Central memory CD8-positive, alpha-beta T cell (primary cell): ENCODE measurements at places on chromosomes 7 and 10.
A peak's percentile ranks its signal among the peaks of the same experiment; 100 is the strongest.

DNA sequence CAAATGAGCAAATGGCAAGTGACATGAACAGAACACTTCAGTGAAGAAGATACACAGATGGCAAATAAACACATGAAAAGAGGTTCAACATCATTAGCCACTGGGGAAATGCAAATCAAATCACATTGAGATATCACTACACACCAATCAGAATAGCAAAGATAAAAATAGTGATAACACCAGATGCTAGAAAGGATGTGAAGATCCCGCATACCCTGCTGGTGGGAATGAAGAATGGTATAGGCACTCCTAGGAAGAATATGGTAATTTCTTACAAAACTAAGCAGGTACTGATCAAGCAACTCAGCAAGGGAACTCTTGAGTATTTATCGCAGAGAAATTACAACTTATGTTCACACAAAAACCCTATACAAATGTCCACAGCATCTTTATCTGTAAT, 11.2 kb downstream of the LAMB4 start:
- DNase-seq, result no peak

GRCh38 chr10:34815185-34816084, at the start of gene PARD3:
Gene PARD3, minus strand, starts transcription at chr10:34815296. Its CDS starts 301 bp downstream, at chr10:34814995.
- DNase-seq, result no peak

GRCh38 chr7:64888901-64889685, 14.0 kb upstream of the ZNF273 start:
- DNase-seq, result no peak

GRCh38 chr7:40623863-40624262, 489.1 kb downstream of the SUGCT start:
- no peak for DNase-seq

DNA sequence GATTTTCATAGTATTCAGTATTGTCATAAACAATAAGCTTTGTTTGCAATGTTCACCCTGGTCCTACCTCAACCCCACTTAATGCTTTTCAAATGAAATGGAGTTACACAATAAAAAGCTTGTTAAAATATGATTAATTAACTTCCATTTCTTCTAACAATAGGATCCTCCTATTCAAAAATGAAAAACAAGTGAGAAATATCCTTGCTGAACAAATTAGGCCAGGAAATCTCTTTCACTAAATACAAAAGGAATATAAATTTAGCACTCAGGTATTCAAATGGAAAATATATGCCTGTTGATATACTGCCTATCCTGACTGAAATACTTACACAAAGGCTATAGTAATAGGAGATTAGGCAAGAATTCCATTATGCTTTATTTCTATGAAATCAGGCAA, 323.4 kb upstream of the GRM3 start:
- DNase-seq, result no peak

GRCh38 chr7:29255199-29255878, 60.8 kb downstream of the CHN2 start:
- no peak for DNase-seq

DNA sequence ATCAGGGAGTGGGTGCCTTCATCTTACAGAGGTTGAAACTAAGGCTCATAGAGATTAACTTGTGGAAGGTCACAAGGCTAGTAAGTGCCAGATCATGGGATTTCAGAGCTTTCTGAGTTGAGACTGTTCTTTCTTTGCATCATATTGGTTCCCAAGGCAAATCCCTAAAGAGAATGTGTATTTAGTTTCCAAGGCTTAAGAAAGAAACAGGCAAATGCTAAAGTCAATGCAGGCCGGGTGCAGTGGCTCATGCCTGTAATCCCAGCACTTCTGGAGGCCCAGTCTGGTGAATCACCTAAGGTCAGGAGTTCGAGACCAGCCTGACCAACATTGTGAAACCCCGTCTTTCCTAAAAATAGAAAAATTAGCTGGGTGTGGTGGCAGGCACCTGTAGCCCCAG, 19.8 kb downstream of the CDK1 start:
- DNase-seq, result no peak

DNA sequence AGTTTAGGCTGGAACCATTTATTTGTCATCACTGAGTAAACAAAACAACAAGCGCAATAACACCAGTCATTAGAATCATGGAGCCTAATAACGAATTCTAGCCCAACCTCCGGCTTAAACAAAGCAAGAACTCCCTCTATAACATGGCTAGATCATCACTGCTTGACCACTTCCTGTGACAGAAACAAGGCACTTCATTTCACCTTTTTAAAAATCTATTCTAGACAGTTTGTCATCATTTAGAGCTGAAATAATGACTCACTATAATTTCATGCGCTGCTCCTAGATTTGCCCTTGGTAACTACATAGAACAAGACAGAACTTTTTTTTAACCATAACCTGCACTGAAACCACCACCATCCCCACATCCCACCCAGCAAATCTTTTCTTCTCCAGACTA, 81.3 kb downstream of the OSBPL3 start:
- DNase-seq, result no peak

DNA sequence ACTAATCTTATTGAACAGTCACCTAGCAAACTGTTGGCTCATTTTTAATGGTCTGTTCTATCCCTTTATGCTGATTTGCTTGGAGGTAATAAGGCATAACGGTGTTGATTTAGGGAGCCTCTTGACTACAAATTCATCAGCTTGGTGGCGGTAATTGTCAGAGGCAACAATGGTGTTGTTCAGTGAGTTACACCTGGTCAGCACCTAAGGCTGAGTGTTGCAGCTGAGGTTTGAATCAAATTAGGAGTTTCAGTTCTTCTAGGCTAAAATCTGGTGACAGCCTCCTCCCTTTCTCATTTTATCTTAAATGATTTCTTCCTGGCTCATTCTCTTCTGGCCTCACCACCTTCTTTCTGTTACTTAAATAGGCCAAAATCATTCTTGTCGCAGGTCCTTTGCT, 42.3 kb upstream of the SP8 start:
- DNase-seq, result no peak

DNA sequence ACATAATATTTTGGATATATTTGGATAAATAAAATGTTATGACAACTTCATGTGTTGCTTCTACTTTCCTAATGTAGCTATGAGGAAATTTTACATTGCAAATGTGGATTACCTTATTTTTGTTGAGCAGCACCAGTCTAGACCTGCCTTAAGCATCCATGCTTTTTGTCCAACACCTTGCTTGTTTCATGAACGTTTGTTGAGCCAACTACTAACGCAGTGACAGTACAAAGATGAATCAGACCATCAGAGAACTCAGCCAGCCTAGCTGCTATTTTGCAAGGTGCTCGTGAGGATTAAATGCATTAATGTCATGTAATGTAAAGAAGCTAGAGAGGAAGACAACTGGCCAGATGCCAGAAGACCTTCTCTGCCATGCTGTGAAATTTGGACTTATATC, 1.1 kb upstream of the ZC3HAV1L start:
- DNase-seq, result no peak

DNA sequence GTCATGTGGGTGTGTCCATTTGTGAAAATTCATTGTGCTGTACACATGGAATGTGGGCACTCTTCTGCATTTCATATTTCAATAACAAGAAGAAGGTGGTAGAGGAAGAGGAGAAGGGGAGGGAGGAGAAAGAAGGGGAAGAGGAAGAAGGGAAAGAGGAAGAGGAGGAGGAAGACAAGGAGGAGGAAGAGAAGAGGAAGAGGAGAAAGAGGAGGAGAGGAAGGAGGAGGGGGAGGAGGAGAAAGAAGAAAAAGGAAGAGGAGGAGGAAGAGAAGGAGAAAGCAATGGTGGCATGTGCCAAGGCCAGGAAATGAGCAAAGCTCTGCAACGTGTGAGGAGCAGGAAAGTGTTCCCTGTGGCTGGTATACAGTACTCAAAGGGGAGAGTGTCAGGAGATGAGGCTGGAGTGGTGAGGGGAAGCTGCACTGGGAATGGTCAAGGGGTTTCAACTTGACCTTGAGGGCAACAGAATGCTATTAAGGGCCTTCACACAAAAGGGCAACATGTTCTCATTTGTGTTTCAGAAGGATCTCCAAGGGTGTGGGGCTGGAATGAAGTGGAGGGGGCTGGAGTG, 40.5 kb downstream of the WNT2 start:
- no peak for DNase-seq

DNA sequence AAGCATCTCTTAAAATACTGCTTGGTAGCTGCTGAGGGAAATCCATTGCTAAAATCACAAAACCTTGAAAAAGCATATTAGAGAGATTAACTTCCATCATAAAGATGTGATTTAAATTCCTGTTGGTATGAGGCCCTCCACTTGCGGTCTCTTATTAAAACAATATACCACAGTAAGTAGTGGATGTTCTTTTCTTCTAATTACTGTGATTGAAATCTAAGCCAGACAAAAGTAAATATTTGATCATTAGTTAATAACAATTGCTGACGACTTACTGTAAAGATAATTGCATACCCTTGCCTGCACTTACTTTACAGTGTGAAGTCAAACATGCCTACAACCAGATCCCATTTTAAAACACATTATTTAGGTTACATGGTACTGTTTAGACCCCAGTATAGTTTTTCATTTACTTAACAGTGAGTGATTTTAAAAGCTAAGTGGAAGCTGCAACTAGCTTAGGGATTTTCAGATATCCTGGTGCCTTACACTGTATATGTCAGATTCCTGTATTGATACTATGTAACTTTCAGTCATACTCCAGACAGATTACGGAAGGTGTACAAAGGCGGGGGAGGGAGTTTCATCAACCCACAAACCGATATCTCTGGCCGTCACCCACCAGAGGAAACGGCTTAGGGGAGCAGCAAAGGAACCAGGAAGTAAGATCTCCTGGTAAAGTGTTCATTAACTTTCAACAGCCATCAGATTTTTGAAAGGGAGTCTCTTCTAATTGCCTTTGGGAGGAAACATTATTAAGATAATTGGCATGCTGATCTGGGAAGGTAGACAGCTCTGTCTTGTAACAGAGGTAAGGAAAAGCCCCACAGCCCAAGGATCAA, 986 bp downstream of the NRP1 start:
- DNase-seq, result no peak

DNA sequence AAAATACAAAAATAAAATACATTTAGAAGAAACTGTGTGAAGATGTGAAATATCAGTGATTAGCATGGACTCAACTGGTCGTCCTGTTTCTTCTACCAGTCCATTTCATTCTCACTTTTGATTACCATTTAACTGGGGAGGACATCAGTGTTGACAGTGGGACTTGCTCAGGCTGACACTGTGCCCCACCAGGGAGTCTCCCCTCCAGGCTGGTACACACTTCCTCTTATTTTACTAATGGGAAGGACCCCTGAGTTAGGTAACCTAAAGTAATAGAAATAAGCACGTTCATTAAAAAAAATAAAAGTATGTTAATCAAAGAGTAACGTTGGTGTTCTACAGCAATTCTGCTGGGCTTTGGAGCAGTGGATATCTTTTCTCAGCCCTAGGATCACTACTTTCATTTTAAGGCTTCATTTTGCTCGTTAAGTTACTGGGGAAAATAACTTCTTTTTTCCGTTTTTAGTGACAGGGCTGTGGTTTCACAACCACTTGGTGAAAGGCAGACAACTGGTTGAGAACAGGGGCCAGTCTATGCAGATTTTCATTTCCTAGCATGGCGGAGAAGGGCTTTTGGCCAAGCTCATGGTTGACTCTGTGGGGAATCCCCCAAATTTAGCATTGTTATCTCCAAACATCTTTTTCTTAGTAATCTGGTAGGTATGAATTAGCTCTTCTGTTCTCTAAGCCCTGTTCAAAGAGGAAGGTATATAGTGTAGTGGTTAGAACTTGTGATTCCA, 2.1 kb downstream of the SNX10 start:
- DNase-seq, result peak; percentile 76

DNA sequence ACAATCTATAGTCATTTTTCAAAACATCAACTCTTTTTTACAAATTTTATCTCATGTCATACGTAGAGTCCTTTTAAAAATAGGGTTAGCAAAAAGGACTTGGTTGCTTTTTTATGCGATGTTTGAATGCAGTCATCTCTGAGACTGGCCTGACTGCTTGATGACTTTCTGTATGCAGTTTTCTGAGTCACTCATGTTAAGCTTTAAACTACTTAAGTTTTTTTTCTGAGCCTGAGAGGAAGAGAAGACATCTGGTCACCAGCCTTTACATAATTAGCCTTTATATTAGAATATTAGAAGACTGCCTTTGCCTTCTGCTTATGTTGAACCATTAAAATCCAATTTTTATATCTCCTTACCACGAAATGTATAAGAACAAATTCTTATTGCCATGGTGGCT, 834.4 kb upstream of the MBL2 start:
- DNase-seq, result no peak

DNA sequence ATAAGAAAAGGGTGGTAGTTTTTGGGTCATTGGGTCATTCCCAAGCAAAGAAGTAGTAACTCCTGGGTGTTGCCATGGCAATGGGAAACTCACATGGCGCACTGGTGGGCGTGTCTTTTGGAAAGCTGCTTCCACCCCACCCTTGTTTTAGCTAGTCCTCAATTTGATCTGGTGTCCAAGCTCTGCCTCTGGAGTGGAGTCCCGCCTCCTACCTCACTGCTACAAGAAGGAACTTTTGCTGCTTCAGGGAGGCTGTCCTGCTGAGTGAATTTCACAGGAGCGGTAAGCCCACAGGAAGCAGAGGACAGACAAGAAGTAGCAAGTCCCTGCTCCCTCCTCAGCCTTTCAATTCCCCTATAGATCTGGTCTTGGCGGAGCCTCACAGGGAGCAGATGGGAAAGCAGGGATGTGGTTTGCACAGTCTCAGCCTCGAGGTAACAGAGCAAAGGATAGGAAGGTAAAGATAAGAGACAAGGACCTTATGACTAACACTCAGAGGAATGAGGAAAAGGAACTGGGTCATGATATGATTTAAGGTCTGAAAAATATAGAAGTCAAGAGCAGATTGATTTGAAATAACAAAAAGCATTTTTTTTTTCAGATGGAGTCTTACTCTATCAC, 700.3 kb downstream of the TNS3 start:
- DNase-seq, result no peak

DNA sequence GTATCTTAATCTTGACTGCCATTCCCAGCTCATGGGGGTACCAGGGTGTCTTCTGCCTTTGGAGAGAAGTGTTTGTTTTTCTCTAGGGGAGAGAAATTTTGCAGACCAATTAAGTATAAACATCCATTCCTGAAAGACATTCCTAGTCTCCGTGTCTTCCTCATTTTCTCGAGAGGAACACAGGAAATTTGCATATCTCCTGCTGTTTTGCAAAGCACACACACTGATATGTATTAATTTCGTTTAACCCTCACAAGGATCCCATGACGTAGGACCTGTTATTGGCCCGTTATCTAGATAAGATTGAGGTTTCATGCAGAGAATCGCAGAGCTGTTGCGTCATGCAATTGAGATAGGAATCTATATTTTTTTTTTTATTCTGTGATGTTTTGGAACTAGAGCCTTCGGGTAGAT, 944 bp downstream of the RHBDD2 start:
- DNase-seq, result no peak

DNA sequence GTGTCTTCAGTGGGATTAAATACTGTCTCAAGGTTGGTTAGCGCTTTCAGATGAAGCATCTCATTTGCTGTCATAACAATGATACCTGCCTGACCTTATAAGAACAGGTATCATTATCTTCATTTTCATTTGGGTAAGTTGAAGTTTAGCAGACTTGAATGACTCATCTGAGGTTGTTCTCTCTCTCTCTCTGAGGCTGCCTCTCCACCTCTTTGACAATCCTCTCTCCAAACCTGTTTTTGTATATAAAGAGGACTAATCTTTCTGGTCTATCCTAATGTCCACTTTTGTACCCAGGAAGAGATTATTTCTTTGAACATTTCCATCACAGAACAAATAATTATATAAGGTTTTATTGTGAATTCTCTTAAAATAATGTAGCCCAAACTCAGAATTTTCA, 291.4 kb downstream of the KLF6 start:
- no peak for DNase-seq
